ENCODE measurements at places on chromosomes 1 and 21. TPM values are rescaled to one million over a fixed set of nuclear protein-coding genes. Genes with fewer than 3 reads are reported as not detected.

DNA sequence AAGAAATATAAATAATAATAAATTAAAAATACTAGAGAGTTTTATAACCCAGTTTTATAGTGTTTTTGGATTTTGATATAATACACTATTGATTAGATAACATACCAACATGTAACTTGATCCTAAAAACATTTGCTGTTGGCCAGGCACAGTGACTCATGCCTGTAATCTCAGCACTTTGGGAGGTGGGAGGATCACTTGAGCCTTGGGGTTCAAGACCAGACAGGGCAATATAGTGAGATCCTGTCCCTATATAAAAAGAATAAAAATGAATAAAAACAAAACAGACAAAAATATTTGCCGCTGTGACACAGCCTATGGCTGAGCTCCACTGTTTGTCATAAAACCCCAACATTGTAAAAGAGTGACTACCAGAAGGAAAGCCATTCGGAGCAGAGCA, 26.1 kb downstream of the VPS13D start:
- DNase-seq: no peak

DNA sequence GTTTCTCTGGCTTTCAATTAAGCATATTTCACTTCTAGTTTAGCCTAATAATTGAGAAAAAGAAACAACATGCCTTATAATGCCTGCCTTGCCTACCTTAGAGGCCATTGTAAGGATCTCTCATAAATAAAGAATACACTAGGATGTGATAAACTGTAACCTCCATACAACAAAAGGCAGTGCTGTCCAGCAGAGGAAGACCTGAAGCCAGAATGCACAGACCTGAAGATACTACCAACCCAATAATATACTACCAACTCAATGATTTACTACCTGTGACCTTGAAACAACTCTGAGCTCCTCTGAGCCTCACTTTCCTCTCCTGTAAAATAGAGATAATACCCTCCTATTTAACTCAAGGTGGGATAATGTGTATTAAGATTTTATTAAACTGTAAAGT, 361.3 kb downstream of the TTLL7 start:
- DNase-seq: no peak

Gene IL20
- not detected for total RNA-seq

Gene BRINP3
- not detected for total RNA-seq

GRCh38 chr1:85428471-85429089, 36.4 kb downstream of the DDAH1 start:
- no peak for DNase-seq

Gene MCOLN3
- total RNA-seq: 3.8 TPM

GRCh38 chr1:218336328-218336727, 8.8 kb upstream of the TGFB2 start:
- DNase-seq: no peak

GRCh38 chr1:86068841-86069756, 87.5 kb downstream of the COL24A1 start:
- no peak for DNase-seq

DNA sequence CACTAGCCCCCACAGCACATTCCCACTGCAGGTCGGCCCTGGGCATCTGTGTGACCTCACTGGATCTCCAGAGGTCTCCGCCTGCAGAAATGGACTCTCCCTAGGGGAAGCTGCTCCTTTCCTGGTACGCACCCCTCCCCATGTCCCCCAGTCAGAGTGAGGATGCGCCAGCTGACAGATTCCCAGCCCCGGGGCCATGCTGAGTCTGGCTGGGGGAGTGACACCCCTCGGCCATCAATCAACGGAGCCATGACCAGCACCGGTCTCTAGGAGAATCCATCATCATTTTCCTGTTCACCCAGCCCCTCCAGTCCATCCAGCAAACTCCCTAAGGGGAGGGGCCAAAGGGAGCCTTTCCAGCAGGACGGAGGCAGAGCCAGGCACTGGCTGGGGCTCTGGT, 68.7 kb upstream of the PAX7 start:
- DNase-seq: no peak

Gene EPHX1
- 81.4 TPM for total RNA-seq

DNA sequence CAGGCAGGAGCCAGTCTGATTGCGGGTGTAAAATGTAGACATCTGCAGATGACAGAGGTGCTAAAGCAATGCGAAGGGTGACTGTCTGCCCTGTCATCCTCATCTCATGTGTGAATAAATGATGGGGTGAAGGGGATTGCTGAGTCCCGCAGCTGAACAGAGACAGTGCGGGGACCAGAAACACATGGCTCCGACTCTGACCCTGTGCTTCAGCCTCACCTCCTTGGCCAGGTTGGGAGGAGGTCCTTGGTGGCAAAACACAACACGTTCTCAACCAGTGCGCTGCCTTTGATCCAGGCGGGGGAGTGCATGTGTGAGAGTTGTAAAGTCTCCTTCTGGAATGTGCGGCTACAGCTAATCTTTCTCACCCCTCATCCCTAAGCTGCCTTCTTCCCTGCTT, 32.0 kb upstream of the TTC22 start:
- no peak for DNase-seq

DNA sequence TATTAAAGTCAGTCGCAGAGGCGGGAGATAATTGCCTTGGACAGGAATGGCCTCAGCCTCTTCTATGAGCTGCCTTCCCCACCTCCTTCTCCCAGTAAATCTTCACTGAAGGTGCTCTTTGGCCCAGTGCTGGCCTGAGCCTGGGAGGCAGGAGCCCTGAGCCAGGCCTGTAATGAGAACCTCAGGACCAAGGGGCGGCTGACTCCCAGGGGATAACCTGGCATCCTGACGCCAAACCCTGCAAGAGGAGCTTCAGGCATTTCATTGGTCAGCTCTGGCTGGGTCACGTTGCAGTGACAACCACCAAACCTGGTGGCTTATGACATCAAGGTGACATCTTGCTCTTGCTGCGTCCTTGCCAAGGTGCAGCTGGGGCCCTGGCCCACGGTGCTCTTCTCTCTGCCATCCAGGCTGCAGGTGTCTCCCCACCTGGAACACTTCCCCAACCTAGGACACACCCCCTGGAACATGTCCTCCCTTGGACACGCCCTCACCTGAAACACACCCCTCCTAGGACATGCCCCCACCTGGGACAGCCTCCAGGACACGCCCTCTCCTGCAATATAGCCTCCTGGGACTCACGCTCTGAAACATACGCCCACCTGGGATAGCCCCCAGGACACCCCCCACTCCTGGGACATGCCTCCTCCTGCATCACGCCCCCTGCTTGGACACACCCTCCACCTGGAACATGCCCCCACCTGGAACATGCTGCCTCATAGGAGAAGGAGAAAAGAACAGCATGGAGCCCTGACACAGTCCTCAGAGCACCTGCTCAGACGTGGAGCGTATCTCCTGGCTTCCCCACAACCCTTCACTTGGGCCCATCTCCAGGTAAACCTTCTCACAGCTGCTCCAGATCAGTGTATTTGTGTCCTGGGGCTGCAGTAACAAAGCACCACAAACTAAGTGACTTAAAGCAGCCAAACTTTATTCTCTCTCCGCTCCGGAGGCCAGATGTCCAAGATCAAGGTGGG, 333.6 kb downstream of the NPHP4 start:
- DNase-seq: no peak

Gene SAMD13
- 1.3 TPM for total RNA-seq

DNA sequence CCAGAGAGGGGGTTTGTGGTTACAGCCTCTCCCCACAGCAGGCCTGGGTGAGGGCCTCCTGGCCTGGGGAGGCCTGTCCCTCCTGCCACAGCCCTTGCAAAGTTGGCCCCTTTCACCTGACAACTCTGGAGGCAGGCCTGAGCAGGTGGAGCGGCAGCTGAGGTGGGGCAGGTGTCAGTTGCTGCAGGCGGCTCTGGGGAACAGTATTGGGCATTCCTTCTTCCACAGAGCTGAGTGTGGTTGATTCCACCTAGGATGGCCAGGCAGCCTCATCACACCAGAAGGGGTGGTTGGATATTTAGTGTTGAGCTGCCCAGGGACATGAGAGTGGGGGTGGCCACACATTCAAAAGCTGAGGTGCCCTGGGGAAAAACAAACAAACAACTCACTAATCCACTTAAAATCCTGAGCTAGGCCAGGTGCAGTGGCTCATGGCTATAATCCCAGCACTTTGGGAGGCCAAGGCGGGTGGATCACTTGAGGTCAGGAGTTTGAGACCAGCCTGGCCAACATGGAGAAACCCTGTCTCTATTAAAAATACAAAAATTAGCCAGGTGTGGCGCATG, 31.1 kb downstream of the PIGP start:
- DNase-seq: no peak

DNA sequence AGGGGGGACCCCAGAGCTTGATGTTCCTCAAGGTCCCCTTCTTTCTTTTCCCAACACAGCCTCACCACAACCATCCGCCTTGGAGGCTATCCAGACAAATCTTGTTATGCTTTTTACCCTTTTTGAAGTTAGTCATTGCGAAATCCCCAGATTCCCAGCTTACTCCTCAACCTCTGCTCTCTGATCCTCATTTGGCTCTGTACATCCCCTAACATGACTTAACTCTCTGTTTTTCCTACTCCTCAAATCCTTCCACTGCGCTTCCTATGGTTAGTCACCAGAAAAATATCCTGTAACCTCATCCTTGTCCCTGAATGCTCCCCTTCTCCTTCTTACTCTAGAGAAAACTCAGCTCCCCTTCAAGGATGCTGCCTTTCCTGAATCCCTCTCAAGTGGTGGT, 189.1 kb upstream of the POU3F1 start:
- no peak for DNase-seq

Gene OR6N1
- not detected for total RNA-seq

Gene LCE3E
- not detected for total RNA-seq

DNA sequence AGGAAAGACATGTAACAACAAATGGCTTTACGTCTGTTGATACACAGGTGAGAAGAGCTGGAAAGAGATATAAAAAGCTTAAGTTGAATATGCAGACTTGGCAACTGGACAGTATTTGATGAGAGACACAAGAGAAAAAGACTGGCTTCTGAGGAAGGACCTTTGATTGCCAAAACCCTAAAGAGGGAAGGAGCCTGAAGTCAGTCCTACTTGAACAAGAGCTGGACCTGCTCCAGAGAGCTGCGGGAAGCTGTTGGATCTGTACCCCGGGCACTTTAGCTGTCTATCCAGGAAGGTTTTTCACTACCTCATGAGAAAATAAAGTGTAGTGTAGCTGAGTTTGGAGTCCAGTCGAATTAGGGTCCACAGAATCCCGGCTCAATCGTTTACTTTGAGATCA, 25.3 kb upstream of the LRRC8B start:
- no peak for DNase-seq

Gene MRPL55
- 34.4 TPM for total RNA-seq

- peak; percentile 88 for DNase-seq
These were observed 82.9 kb downstream of the GALNT2 start for GRCh38 chr1:230149751-230150584.

Gene ZMYND12
- total RNA-seq: 0.63 TPM

Gene CFAP141
- total RNA-seq: not detected

GRCh38 chr1:118984722-118985639, 3.2 kb downstream of the TBX15 start:
- no peak for DNase-seq

Gene CRNN
- total RNA-seq: not detected

Gene GJB4
- not detected for total RNA-seq

DNA sequence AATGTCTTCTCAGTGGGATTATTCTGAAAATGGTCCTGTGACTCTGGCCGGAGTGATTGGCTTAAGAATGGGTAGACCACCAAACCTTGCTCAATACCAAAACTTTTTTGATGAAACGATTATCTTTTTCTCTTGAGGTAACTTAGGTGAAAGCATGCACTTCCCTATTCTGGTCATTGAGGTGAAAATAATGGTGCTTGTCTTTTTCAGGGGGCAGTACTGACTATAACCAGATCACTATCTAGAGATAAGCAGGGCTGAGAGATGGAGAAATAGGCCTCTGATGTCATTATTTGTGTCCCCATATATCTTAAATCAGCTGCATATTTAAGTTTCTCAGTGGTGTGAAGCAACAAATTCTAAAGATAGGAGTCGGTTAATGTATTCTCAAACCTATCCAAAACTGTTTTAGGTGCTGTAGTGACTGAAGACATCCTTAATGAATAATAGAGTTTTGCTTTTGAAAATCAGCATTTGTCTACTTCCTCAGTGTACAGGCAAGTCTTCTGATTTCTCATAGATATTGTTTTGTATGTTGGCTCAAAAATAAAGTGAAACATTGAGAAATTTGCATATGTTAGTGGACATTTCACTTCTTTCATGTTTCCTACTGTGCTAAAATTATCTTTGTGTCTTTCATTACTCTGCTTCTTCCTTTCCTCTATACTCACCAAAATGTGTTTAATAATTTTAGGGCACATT, 735.3 kb upstream of the ADGRL4 start:
- no peak for DNase-seq

Gene BSND
- 0.15 TPM for total RNA-seq

GRCh38 chr1:77219166-77219887, at the start of gene PIGK:
TSS of gene PIGK (minus strand) at chr1:77219430. CDS start at chr1:77219402, 28 bp downstream.
- DNase-seq: peak; percentile 97

Gene HAPLN2
- total RNA-seq: not detected

DNA sequence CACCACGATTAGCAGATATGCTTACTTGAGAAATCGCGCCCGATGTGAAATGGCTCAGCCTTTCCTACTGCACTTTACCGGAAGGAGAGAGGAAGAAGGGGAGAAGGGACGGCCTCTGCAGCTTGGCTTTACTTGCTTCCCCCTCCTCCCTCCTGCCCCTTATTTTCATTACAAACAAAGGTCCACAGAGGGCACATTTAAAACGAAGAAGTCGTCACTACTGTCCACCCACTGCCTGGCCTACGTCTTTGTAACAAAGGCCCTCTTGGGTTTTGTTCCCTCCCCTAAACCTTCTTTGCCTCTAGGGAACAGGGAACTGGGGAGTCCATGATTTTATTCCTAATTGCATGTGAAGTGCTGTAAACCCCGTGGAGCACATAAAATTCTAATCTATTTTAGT, 308.5 kb downstream of the LMX1A start:
- DNase-seq: no peak

GRCh38 chr1:151803915-151804314, 1.3 kb downstream of the LINGO4 start:
- DNase-seq: no peak

Gene PRAMEF27
- not detected for total RNA-seq

DNA sequence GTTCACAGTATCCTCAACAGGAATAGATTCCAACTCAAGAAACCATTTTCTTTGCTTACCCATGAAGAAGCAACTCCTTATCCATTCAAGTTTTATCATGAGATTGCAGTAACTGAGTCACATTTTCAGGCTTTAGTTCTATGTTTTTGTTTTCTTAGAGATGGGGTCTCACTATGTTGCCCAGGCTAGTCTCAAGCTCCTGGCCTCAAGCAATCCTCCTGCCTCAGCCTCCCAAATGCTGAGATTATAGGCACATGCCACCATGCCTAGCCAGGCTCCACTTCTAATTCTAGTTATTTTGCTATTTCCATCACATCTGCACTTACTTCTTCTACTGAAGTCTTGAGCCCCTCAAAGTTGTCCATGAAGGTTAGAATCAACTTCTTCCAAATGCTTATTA, 143.3 kb upstream of the HP1BP3 start:
- DNase-seq: no peak
